ENCODE measurements at places on chromosomes 4 and X.

DNA sequence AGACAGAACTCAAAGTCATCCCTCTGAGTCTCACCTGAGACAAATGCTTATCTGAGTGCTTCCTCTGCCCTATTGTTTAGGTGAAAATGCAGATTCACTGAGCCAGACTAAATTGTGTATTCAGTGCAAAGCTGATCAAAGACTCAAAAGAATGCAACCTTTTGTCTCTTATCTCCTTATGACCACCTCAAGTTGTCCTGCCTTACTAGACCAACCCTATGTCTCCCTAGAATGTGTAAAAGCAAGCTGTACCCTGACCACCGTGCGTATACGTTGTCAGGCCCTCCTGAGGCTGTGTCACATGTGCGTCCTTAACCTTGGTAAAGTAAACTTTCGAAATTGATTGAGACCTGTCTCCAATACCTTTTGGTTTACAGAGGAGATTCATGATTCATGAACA, 63.6 kb upstream of the SH3RF1 start:
- no peak for DNase-seq

DNA sequence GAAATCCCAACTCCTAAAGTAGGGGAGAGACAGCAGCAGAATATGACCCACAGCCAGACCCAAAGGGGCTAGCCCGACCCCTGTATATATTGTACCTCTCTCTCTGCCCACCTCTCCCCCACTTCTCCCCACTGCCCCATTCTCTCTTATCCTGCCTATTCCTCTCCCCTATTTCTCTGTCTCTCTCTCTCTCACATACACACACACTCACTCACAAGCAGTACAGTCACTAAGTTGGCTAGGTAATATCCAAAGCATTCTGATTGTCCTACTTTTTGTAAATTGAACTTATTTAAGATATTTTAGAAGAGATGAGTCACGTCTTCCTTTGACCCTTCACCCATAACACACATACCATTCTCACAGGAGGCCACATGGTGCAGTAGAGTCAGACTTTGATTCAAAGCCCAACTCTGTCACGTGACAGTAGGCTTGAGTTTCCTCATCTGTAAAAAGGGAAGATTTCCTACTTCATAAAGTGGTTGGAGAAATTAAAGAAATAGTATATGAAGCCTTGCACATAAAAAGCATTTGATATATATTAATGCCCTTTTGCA, 29.5 kb downstream of the SRPX2 start:
- no peak for DNase-seq

DNA sequence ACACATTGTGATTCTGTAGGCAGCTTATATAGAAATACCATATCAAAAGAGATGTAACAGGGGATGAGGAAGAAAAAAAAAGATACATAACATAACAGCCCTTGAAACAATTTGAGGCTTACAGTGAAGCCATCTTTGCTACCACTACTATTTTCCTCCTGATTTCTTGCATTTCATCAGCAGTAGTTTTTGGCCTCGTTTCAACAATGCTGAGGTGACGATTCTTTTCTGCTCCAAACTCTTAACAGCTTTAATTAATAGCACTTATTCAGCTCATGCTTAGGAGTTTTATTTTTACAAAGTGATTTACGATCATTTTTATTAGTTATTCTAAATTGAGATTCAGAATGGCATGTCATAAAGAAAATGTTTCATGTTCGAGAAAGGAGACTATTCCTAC, 163.2 kb downstream of the DCK start:
- DNase-seq = no peak

GRCh38 chr4:130336585-130337217, 1240.7 kb downstream of the C4orf33 start:
- DNase-seq = no peak

GRCh38 chr4:88616275-88617150, 24.2 kb downstream of the HERC3 start:
- no peak for DNase-seq

GRCh38 chr4:42703813-42704212, 46.9 kb upstream of the ATP8A1 start:
- peak; percentile 14 for DNase-seq

GRCh38 chrX:13381514-13381913, 61.7 kb upstream of the ATXN3L start:
- DNase-seq = no peak

- DNase-seq = no peak
Observed at GRCh38 chrX:50827996-50828395, 14.0 kb upstream of the SHROOM4 start.

DNA sequence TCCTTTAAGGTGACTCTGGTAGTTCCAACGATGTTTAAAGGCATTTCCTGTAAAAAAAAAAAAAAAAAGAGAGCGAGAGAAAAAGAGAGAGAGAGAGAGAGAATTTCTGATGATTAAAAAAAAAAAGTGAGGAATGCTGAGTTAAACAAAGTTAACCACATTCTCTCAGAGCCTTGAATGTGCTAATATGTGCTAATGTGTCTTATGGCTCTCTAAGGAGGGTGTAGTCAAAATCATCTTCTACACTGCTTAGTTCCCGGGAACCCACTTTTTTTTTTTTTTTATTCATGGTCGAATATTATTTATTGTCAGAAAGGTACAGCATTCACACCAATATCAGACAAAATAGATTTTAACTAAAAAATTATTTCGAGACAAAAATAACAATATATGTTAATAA, 111.7 kb downstream of the SNCA start:
- DNase-seq = no peak

DNA sequence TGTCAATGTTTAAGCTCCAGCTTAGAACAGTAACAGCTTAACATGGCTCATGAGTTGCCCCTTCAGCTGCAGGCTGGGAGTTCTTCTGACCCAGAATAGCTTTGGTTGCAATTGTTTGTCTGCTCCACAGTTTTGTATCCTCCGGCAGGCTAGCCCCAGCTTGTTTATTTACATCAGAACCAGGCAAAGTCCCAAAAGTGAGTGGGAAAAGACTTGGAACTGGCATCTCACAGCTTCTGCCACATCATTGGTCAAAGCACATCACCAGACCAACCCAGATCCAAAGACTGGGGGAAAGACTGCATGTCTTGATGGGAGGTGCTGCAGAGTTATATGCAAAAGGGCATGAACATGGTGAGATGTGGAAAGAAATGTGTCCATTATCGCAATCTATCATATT, 231.2 kb upstream of the CPEB2 start:
- DNase-seq = peak; percentile 44

DNA sequence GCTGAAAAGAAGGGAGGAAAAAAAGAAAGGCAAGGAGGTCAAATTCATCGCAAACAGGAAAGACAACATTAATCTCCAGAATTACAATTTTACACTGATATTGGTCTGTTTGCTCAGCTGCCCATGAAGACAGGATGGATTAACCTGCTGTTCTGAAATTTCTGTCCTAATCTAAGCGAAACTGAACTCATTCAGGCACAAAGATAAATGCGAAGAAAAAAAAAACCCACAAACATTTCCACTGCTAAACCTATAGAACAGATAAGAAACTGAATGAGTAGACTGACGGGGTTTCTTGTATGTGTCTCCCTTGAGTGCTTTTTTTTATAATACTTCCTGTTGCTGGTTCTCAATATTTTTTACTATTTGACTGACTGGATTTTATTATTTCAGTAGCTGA, 251.8 kb upstream of the FTHL17 start:
- DNase-seq = no peak

DNA sequence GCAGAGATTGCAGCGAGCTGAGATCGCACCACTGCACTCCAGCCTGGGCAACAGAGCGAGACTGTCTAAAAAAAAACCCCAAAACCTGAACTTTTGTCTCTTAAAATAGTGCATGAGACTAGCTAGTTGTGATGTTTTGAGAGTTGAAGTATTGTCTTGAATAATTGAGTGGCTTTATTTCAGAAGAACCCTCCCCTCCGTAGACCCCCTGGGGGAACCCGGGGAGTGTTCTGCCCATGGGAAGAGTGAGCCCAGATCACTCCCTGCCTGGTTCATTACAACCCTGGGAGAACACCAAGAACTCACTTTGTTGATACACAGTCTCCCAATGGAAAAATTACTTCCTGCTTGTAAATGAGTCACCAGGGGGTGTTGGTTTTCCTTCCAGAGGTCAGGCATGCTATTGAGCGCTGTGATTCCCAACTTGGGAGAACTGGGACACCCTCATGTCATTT, 65.3 kb upstream of the SHISA3 start:
- DNase-seq = no peak

DNA sequence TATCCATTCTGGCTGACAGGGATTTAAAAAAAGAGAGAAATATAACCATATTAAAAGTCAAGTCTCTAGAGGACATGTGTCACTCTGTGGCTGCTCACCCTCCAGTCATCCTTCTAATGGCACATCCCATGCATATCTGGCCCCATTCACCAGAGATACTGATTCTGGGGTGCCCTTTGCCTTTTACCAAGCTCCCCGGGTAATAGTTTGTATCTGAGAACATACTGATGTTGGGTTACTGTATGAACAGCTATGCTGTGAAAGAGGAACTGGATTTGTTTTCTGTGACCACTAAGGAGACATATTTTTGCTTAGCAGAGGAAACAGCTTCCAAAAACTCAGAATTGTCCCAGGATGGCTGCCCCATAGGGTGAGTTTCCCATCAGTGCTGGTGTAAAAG, 56.0 kb downstream of the SAT1 start:
- no peak for DNase-seq

DNA sequence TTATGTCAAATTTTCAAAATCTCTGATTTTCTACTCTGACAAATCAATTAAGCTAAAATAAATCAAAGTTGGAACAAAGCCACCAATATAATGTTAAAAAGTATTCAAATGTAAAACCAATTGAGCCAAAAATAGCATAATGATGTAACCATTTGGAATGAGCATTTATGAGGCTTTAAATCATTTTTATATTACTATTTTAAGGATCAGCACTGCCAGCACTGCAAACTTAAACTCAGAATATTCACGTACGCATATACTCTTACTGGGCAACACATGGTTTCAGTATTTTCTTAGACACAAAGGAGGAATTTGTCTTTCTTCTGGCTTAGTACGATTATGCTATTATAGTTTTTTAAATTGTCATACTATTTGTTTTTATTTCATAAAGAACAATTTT, 52.2 kb downstream of the AFAP1 start:
- no peak for DNase-seq

GRCh38 chr4:106312997-106313522, 2.9 kb downstream of the TBCK start:
- DNase-seq = no peak
